ENCODE measurements at places on chromosomes 5 and 9.
A peak's percentile ranks its signal among the peaks of the same experiment; 100 is the strongest.

- no peak for DNase-seq
Observed at GRCh38 chr5:40043916-40044315, 619.1 kb upstream of the DAB2 start.

DNA sequence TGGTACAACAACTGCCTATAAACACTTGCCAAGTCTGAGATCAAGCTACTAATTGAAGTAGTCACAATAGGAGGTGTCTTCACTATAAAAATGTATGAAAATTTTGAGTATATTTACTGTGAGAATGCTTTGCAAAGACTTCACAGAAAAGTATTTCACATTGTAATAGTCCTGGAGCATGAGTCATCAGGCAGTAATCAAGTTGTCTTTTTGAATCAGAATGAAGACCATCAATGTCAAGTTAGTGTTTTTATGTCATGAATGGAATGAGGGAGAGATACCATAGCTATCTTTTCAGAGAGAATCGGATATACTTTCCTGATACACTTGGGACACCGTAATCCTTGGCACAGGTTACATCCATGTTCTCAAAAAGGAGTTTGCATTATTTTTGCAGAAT lies 466.9 kb upstream of the ARRDC3 start:
- no peak for DNase-seq

- DNase-seq: no peak
Observed at GRCh38 chr9:8221462-8221861, 421.9 kb upstream of the DMAC1 start.

DNA sequence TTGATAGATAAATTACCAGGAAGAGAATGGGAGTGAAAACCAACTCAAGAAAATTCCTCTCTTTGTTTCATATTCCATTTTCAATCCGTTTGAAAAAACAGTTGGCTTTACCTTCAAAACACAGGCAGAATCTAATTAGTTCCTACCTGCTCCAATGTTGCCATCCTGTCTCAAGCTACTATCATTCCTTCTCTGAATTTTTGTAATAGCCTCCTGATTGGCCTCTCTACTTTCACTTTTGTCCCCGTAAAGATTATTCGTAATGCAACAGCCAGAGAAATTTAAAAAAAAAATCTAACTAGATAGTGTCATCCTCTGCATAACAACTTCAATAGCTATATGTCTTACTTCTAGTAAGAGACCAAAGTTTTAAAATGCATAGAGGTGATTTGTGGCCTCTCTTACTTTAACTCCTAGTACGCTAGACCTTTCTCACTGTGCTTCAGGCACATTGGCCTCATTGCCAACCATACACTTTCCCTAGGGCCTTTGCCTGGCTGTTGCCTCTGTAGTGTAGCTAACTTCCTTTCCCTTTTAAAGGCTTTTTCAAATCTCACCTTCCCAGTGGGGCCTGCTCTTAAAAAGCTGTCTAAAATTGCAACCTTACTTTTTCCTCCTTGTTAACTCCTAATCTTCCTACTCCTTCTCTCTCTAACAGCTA lies 311.3 kb upstream of the GRIN3A start:
- DNase-seq: no peak

- no peak for DNase-seq
Observed at GRCh38 chr9:94606646-94607422, 13.2 kb upstream of the FBP2 start.

DNA sequence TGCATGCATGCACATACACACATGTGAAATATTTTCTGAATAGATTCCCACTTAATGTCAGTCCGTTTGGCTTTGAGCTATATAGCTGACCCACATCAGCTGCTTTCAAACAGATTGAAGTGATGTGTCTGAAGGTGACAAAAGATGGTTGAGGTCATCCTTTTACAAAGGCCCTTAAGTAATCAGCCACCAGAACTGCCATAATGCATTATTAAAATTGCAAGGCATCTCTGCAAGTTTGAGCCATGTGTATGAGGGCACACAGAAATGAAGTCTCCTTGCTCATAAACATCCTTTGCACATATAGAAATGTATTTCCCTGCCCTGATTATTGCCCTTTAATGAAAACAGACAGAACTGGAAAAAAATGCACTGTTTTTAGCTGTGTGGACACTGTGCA lies 1043.0 kb upstream of the C9orf72 start:
- DNase-seq: no peak

DNA sequence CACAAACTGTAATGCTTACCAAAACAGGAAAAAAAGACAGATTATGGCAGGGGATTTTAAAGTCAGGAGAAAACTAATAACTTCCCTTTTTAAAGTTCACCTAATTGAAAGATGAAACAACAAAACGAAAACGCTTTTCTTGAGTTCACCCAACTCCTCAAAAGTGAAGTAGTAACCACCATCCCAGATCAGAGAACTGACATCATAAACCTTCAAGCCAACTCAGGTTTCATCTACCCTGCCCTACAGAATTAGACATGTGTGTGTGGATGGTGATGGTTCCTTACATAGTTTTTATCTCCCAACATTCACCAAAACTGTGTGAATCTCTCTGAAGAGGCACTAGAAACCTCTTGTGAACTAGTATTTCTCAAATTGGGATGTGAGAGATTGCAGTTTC lies 195.2 kb upstream of the PTGER4 start:
- peak; percentile 54 for DNase-seq

DNA sequence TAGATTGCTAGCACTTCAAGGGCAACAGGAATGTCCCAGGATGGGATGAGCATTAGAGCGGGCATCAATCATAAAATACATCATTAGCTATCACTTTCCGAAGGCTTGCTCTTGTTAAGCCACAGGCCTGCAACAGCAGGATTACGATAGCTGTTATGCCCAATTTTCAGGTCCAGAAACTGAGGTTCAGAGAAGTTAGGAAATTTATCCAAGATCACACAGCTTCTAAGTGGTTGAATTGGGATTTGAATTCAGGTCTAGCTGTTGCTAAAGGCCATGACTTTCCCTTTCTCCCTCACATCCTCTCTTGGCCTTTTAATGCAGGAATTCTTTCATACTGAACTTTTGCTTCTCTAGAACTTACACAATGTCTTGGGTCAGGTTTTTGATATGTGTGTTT lies 119.4 kb upstream of the ERCC6L2 start:
- DNase-seq: no peak

DNA sequence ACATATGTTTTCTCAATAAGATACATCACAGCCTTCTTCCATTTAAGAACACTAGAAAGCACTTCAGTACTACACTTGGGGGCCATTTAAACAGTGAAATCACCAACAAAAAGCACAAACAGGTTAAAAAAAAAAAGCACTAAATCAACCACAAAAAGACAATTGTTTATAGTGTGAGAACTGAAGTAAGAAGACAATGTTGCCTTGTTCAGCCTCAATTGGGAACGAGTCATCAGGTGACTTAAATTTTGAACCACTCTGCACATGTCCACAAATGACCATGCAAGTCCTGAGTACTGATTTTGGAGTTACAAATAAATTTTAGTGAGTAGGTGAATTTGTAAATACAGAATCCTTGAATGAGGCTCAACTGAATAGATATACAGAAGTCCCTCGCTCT lies 37.2 kb upstream of the HNRNPA0 start:
- no peak for DNase-seq

DNA sequence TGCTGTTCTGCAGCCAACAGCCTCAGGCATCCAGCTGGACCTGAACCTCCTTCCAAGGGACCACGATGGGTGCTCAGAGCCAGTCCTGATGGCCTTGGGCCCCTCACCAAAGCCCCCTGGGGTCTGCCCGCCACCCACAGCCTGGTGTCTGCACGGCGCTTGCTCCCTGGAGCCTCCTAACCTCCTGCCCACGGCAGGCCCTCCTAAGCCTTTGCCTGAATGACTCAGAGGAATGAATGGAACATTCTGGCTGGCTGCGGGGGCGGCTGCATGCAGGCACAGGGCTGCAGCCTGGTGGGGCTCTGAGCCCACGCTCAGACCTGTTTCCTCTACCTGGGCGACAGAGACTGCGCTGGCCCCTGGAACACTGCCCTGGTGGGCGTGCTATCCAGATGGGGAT lies 6.9 kb downstream of the SOHLH1 start:
- DNase-seq: no peak

DNA sequence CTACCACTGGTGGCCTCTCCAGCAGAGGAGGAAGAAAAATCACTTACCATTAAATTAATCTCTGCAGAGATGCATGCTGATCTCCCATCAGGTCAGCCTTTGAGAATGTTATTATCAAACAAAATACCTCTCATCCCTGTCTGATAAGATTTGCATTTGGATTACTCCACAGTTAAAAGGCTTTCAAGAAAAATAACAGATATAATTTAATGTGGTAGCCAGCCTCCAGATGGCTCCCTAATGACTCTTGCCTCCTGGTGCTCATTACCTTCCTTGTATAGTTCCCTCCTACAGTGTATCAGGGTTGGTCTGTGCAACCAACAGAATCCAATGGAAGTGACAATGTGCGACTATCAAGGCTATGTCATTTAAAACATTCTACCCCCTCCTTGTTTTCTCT lies 63.6 kb upstream of the TNPO1 start:
- no peak for DNase-seq

DNA sequence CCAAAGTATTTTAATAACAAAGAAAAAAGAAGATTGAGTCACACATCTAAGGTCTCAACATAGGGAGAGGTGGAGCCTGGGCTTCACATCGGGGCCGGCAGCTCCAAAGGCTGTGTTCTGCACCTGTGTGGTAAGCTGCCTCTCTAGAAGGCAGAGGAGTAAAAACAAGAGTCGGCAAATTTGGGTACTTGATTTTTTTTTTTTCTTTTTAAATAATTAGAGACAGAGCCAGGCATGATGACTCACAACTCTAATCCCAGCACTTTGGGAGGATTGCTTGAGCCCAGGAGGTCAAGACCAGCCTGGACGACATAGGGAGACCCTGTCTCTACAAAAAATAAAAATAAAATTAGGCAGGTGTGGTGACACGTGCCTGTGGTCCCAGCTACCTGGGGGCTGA lies 4.7 kb downstream of the URM1 start:
- DNase-seq: no peak

GRCh38 chr9:91162311-91162710 lies 199.4 kb downstream of the AUH start:
- no peak for DNase-seq

DNA sequence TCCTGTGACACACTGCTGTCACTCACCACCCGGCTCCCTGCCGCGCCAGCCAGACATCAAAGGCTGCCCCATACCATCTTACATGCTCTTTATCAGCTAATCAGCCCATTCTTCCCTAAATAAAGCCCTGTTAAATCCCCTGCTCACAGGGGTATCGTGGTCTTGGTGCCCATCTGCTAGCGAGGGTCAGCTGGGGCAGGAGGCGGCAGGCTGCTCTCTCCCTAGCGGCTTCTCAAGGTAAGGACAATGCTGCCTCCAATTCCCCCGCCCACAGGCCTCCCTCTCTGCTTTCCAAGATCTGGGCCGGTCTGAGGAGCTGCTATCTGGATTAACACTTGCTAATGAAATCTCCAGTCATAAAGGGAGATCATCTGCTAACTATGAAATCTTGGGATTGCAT lies 26.8 kb downstream of the BARHL1 start:
- DNase-seq: no peak

GRCh38 chr9:83434254-83434653 lies 103.9 kb downstream of the FRMD3 start:
- no peak for DNase-seq

- no peak for DNase-seq
Observed at GRCh38 chr9:116008278-116008677, 145.3 kb upstream of the PAPPA start.

DNA sequence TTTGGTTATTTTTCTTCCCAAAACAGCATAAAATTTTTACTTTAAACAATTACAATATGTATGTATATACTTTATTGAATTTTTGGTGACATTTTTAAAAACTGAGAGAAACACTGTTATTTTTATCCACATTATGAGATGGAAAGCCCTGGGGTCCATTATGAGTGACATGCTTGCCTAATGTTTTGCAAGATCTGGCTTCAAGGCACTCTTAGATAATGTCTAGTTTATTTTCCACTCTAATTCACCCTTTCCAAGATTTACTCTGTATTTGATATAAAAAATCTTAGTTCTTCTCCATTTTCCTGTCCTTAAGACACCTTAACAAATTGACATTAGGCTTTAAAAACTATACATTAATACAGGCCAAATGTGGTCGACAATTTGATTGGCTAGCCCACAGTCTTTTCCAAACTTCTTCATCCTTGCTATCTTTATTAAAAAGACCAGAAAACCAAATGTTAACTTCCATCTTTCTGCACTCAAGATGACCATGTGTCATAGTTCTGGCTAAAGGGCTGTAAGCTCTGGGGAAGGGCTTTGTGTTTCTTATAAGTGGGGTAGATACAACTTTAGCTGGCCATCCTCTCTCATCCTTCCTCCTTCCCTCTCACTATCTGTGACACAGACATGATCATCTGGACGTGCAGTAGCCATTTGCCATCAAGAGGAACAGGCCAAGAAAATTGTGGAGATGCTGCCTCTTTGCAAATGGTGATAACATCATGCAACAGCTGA lies 561.1 kb downstream of the PDE4D start:
- DNase-seq: no peak

DNA sequence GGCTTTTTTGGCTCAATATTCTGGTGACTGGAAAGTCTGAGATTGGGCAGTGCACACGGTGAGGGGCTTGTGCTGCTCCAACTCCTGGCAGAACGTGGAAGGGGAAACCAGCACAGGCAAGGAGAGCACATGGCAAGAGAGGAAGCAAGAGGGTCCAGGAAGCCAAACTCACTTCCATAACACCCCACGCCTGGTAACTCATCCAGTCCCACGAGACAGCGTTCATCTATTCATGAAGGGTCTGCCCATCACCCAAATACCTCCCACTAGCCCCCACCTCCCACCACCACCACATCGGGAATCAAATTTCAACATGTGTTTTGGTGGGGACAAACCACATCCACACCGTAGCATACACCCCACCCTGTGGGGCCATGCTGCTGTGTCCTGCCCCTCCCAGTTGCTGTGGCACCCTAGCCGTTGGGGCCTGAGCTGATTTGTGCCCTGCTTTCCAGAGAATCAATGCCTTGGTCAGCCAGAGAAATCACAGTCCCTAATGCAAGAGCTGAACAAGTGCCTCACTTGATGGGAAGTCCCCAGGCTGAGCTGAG lies 27.3 kb downstream of the PROP1 start:
- DNase-seq: no peak

DNA sequence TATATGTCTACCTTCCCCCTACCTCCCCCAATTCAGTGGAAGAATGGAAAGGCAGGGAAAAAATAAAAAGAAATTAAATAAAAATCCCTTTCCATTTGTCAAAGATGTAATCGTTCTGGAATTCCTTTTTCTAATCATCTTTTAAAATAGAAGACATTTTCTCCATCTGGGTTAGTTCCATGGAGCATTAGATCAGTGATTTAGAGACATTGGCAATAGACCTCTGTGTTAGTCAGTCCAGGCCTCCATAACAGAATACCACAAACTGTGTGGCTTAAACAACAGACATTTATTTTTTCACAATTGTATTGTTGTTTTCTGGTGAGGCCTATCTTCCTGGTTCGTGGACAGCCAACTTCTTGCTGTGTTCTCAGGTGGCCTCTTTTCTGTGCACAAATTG lies 516.6 kb upstream of the DAB2 start:
- no peak for DNase-seq

DNA sequence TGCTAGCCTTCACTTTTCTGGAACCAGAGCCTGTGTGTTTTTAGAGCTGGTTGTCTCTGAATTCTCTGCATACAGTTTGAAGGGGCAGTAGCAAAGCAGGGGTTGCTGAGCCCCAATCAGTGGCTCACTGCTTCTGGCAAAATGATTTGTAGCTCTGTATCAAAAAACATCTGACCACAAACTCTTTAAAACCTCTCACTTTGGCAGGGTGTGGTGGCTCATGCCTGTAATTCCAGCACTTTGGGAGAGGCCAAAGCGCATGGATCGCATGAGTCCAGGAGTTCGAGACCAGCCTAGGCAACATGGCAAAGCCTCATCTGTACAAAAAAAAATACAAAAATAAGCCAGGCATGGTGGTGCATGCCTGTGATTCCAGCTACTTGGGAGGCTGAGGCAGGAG lies 28.3 kb upstream of the APC start:
- DNase-seq: no peak

Data from NAMALWA (cell line).